Heart right ventricle (tissue), 16 donors: ENCODE measurements at places on chromosomes 6 and 20. TPM values are rescaled to one million over a fixed set of nuclear protein-coding genes. Genes with fewer than 3 reads are reported as not detected.

DNA sequence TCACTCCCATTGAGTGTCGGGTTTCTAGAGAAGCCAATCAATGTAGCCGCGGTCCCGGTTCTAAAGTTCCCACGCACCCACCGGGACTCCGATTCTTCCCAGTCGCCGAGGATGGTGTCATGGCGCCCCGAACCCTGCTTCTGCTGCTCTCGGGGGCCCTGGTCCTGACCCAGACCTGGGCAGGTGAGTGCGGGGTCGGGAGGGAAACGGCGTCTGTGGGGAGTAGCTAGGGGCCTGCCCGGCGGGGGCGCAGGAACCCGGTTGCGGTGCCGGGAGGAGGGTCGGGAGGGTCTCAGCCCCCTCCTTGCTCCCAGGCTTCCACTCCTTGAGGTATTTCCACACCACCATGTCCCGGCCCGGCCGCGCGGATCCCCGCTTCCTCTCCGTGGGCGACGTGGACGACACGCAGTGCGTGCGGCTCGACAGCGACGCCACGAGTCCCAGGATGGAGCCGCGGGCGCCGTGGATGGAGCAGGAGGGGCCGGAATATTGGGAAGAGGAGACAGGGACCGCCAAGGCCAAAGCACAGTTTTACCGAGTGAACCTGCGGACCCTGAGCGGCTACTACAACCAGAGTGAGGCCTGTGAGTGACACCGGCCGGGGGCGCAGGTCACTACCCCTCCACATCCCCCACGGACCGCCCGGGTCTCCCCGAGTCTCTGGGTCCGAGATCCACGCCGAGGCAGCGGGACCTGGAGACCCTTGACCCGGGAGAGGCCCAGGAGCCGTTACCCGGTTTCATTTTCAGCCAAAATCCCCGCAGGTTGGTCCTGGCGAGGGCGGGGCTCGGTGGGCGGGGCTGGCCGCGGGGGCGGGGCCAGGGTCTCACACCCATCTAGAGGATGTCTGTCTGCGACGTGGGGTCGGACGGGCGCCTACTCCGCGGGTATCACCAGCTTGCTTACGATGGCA, 35.2 kb upstream of the HLA-G start:
- no peaks in the 10 kb centered on the region for H3K36me3 ChIP-seq
- peak; percentile 70 for DNase-seq
- peaks cover 15% of the 10 kb centered on the region for H3K4me1 ChIP-seq
- H3K27me3 ChIP-seq = peaks cover 34% of the 10 kb centered on the region
- peak overlapping the region; percentile 65 for H3K4me3 ChIP-seq
- H3K27ac ChIP-seq = peak overlapping the region; percentile 46

Gene JAG1
- 11.1 TPM for polyA plus RNA-seq

GRCh38 chr6:71349395-71349794, 60.8 kb downstream of the OGFRL1 start:
- H3K36me3 ChIP-seq = no peaks in the 10 kb centered on the region
- H3K27me3 ChIP-seq = no peaks in the 10 kb centered on the region
- H3K27ac ChIP-seq = peak overlapping the region; percentile 28
- H3K4me1 ChIP-seq = peaks cover 20% of the 10 kb centered on the region

GRCh38 chr20:23060629-23061028, 11.2 kb upstream of the THBD start:
- no peak for DNase-seq
- peak overlapping the region; percentile 72 for H3K27ac ChIP-seq
- no peaks in the 10 kb centered on the region for H3K36me3 ChIP-seq
- H3K27me3 ChIP-seq = no peaks in the 10 kb centered on the region

DNA sequence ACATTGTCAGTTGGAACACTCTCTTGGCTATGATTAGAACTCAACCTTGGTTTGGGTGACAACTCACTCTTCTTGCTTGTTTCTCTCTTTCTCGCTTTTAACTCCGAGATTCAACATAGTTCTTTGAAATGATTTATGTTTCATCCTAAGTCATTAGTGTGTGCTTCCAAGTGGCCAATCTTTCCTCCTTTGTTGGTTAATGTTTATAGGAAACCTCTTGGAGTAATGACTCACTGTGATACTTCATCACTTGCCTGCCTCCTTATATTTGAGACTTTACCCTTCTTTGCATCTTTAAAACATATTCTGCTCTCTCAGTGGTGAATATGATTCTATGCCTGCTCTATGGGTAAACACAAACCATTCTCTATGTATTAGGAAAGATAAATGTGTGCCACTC, 279.7 kb upstream of the FLRT3 start:
- no peaks in the 10 kb centered on the region for H3K36me3 ChIP-seq
- no peak overlapping the region for H3K4me3 ChIP-seq
- H3K4me1 ChIP-seq = no peaks in the 10 kb centered on the region
- DNase-seq = no peak

Gene TREML4
- polyA plus RNA-seq = 0.04 TPM

DNA sequence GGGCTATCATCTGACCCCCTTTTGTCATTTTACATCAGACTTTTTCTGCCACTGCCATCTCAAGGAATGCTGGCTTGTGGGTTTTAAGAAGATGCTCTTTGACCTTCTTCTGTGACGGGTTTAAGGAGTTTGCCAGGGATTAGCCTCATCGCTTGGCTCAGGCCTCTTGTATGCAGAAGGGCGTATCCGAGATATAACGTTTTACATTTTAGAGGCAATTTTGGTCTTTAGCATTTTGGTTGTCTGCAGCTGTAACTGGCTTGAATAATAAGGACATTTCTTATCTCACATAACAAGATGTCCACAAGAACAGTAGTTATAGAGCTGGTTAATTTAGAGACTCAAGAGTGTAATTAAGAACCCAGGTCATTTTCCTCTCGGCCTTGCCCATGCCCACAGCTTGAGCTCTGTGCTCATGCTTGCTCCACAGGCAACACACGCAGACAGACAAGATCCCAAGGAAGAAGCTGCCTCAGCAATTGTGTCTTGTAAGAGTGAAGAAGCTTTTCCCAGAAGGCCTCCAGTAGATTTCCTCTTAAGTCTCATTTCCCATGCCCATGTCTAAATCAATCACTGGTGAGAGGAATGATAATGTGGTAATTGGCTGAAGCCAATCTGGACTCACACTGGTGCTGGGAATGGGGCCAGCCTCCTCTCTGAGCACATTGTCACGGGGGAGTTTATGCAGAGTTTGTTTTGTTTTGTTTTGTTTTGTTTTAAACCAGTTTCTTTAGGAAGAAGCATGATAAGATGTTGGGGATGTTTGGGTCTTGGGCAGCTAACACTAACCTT, 36.8 kb downstream of the PTCHD4 start:
- no peak for DNase-seq
- no peak overlapping the region for H3K4me3 ChIP-seq
- H3K36me3 ChIP-seq = no peaks in the 10 kb centered on the region
- H3K27ac ChIP-seq = no peak overlapping the region

DNA sequence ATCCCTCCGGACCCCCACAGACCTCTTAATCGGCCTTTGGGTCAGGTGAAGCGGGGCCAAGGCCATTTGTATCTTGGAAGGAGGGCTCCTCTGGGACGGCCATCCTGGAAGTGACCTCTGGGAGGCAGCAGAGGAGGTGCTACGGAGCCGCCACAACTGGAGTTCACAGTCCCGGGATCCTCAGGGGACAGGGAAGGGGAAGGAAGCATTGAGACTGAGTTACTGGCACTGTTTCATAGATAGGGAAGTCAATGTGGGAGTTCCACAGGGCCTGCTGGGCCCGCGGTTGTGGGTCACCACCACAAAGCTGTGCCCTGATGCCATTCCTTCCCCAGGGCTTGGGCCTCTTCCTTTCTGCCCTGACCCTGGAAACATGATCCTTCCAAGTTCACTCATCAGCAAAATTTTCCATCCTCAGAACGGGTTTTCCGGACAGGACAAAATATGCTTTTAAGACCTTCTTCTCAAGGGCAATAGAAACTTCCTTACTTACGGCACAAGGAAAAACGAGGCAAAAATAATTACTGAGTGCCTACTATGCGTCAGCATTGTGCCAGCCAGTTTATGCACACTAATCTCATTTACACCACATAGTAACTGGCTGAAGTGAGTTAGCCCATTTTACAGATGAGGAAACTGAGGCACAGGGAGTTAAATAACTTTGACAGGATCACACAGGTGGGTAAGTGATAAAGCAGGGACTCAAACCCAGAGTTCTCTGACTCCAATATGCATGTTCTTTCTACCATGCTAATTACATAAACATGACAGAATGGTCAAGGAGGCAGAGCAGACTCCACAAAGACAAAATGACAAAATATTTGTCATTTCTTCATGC, 143.8 kb downstream of the UNC5CL start:
- DNase-seq = peak; percentile 56
- H3K27me3 ChIP-seq = no peaks in the 10 kb centered on the region
- no peaks in the 10 kb centered on the region for H3K4me1 ChIP-seq
- H3K27ac ChIP-seq = peak overlapping the region; percentile 8

GRCh38 chr20:22690000-22690399, 105.6 kb upstream of the FOXA2 start:
- no peaks in the 10 kb centered on the region for H3K36me3 ChIP-seq
- no peak overlapping the region for H3K4me3 ChIP-seq
- peaks cover 10% of the 10 kb centered on the region for H3K4me1 ChIP-seq
- no peak for DNase-seq
- H3K27me3 ChIP-seq = no peaks in the 10 kb centered on the region
- no peak overlapping the region for H3K27ac ChIP-seq

DNA sequence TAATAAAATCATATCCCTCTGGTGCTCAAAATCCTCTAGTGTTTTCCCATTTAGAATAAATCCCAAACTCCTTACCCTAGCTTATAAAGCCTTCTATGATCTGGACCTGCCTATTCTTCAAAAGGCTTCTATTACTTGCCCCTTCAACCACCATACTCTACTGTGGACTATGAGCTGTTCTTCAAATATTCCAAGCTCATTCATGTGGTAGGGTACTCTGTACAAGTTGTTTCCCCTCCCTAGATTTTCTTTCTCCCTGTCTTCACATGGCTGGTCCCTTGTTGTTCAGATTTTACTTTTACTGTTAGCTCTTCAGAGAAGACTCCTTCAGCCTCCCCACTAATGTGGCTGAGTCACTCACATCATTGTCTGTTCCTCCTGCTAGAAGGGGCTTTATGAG, 193.2 kb downstream of the OGFRL1 start:
- H3K27ac ChIP-seq = peak overlapping the region; percentile 25
- no peak for DNase-seq
- H3K36me3 ChIP-seq = no peaks in the 10 kb centered on the region
- no peaks in the 10 kb centered on the region for H3K27me3 ChIP-seq
- peaks cover 5% of the 10 kb centered on the region for H3K4me1 ChIP-seq

GRCh38 chr20:25619514-25619913, 4.3 kb downstream of the NANP start:
- H3K4me3 ChIP-seq = no peak overlapping the region
- H3K27me3 ChIP-seq = no peaks in the 10 kb centered on the region
- peaks cover 17% of the 10 kb centered on the region for H3K4me1 ChIP-seq
- H3K36me3 ChIP-seq = no peaks in the 10 kb centered on the region
- H3K27ac ChIP-seq = no peak overlapping the region

DNA sequence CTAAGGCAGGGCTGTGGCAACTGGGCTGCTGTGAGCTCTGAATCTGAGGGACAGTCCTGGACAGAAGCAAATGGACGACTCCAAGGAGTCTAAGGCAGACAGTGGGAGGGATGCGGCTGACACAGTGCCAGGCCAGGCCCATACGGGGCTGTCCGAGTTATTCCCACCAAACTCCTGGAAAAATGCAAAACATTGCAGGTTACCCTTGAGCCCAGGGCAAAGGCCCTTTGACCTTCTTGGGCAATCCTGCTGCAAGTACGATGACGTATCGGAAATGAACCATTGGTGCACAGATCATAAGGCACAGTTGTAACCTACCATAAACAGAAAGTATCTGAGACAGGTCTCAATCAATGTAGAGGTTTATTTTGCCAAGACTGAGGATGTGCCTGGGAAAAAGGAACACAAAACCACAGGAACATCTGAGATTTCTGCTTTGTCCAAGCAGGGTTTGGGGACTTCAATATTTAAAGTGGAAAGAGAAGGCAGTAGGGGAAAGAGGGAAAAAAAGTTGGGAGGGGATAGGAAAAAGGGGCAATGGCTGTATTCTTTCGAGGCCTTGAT, 118.9 kb downstream of the DACT2 start:
- no peaks in the 10 kb centered on the region for H3K4me1 ChIP-seq
- H3K4me3 ChIP-seq = no peak overlapping the region
- no peaks in the 10 kb centered on the region for H3K36me3 ChIP-seq

Gene RBPJL
- polyA plus RNA-seq = 0.06 TPM

Gene SGK1
- 48.4 TPM for polyA plus RNA-seq

Gene ECT2L
- 1.2 TPM for polyA plus RNA-seq

GRCh38 chr20:47205577-47206123, 150.8 kb downstream of the ZMYND8 start:
- H3K36me3 ChIP-seq = peaks cover 28% of the 10 kb centered on the region
- H3K27ac ChIP-seq = no peak overlapping the region
- H3K4me1 ChIP-seq = peaks cover 6% of the 10 kb centered on the region

- H3K27me3 ChIP-seq = no peaks in the 10 kb centered on the region
- DNase-seq = no peak
- no peak overlapping the region for H3K4me3 ChIP-seq
- H3K36me3 ChIP-seq = no peaks in the 10 kb centered on the region
- H3K4me1 ChIP-seq = no peaks in the 10 kb centered on the region
Measured at GRCh38 chr6:68025764-68026163, 609.3 kb upstream of the ADGRB3 start.

DNA sequence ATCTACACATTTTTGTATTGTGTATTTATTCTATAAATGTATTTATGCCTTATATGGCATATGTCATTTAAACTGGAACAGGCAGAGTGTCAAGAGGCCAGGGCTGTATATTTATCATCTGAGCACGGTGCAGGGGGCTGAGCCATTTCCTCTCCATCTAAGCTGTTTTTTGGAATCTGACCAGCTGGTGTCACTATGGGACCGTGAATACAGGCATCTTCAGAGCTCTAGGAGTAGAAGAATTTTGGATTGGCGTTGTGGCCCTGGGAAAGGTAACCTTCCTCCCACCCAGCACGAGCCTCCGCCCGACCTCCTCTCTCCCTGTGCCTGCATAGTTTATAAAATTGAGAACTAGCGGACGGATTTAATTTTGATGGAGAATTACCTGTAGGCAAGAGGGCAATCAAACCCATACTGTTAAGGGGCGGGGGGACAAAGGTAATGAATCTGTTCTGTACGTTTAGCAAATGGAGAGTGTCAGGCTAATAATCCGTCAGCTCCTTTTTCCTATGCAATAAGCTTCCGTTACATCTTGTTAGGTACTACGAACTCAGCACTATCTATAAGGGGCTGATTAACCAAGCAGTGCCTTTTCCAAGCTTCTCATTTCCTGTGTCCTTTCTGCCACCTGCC, 29.0 kb upstream of the EEF1E1 start:
- no peaks in the 10 kb centered on the region for H3K36me3 ChIP-seq
- H3K27me3 ChIP-seq = peaks cover 26% of the 10 kb centered on the region
- peak; percentile 36 for DNase-seq
- no peaks in the 10 kb centered on the region for H3K4me1 ChIP-seq
- no peak overlapping the region for H3K4me3 ChIP-seq

Gene TAAR1
- not detected for polyA plus RNA-seq

Gene KHDRBS2
- not detected for polyA plus RNA-seq

Gene RIMS4
- not detected for polyA plus RNA-seq

Gene GRIK2
- 3.0 TPM for polyA plus RNA-seq

Gene TFAP2D
- polyA plus RNA-seq = not detected

DNA sequence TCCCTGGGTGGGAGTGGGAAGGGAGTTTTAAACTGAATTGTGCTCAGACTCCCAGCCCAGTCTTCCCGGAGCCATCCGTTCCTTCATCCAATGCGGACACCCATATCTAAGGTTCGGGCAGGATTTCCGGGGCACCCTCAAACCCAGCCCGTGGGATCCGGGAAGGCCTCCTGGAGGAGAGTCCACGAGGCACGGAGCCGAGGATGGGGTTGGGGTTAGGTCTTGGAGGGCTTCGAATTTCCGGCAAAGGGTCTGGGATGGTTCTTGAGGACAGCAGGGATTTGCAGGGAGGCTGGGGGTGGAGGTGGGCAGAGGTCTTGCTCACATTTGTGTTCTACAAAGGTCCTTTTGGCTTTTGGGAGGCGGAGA, 49.5 kb upstream of the SLC32A1 start:
- H3K4me1 ChIP-seq = no peaks in the 10 kb centered on the region
- H3K36me3 ChIP-seq = no peaks in the 10 kb centered on the region
- no peak for DNase-seq
- H3K4me3 ChIP-seq = no peak overlapping the region
- H3K27me3 ChIP-seq = peaks cover 58% of the 10 kb centered on the region
- no peak overlapping the region for H3K27ac ChIP-seq
